ENCODE measurements at places on chromosomes 2 and 18.

DNA sequence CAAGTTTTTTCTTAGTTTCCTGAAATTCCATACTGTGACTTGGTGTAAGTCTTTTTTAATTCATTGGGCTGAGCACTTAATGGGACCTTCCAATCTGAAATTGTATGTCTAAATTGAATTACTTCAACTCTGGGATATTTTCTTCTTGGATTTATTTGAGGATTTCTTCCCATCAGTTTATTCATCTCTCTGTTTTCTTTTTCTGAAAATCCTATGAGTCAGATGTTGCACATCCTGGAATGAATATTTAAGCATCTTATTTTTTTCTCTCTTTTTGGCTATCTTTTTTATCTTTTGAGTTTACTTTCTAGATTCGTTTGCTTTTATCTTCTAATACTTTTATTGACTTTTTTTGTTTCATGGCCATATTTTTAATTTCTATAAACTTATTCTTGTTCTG, 55.4 kb upstream of the ACYP2 start:
- DNase-seq: no peak

GRCh38 chr2:174692256-174692919, 71.9 kb downstream of the CHRNA1 start:
- DNase-seq: peak; percentile 87

- peak; percentile 67 for DNase-seq
Measured at GRCh38 chr2:188512456-188512855, 220.8 kb downstream of the GULP1 start.

DNA sequence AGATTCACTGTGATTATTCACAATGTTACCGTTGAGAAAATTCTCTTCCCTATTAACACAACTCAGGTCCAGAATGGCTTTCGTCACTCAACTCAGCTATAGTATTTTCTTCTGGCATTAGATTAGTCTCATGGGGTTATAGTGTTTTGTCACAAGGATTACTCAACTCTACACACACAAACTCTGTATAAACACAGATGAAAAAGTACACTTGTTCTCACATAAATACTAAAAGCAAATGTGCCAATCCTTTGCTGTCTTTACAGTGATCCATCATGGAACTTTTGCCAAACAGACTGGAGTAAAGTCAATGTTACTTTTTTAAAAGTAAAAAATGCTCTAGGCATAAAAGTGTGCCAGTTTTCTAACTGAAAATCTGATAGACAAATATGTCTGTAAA, 267.6 kb downstream of the RBM43 start:
- no peak for DNase-seq

- DNase-seq: no peak
Measured at GRCh38 chr2:147174824-147175254, 670.0 kb upstream of the ACVR2A start.

DNA sequence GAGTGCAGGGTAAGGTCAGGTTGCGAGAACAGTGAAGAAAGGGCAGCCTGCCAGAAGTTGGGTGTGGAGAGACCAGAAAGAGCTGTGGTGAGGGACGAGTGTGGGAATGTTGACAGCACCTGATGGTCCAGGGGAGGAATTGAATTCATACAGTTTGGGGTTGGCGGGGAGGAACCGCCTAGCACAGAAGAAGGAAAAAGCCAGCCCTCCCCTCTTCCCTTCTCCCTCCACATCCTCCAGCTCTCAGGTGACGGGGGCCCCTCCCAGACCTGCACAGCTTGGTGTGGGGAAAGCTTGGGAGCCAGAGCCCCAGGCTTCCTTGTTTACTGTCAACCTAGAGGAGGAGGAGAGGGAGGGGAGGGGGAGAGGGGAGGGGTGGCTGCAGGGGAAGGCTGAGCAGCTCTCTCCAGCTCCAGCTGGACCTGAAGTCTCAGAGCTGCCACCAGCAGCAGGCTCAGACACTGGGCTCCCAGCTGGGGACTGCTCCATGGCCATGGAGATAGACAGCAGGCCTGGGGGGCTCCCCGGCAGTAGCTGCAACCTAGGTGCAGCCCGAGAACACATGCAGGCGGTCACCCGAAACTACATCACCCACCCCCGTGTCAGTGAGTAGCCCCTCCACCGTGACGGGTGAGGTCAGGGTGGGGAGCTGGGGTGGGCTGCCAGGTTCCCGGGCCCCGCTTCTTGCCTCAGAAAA, at the start of gene ATP6V1B1:
ATP6V1B1 (plus strand) TSS at position 433 of the 697 bp plus-strand sequence; CDS start at position 488, 55 bp downstream.
- no peak for DNase-seq

- DNase-seq: no peak
Measured at GRCh38 chr2:233063976-233064411, 3.9 kb downstream of the INPP5D start.

GRCh38 chr2:182324665-182325064, 102.2 kb downstream of the PDE1A start:
- DNase-seq: no peak
